ENCODE measurements at places on chromosomes 5 and 9.

- DNase-seq, result no peak
Observed at GRCh38 chr9:68819065-68819464, 114.0 kb downstream of the PIP5K1B start.

DNA sequence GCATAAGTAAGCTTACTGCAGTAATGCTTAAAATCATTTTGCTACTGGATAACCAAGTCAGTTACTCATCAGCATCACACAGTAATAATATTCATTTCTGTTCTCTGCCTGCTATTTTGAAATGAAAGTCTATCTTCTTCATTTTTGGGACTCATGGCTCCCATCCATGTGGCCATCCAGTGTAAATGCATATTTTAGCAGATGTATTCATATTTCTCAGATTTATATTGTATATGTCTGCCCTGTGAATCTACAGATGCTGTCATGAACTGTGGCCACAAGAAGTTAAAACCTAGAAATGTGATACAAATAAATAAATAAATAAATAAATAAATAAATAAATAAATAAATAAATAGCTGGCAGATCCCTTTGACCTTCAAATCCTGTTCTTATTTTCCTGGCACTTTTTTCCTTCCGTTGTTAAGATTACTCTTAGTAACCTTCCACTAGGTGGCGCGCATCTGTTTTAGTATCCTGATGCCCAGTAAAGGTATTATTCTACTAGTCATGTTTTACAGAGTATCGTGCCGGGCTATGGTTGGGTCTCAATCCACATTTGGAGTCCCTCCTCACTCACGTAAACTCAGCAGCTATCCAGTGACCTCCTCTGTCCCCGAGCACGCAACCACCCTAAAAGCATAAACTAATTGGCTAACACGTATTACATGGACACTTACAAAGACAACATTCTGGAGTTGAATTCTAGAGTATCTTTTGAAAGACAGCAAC, 79.2 kb upstream of the IL7R start:
- no peak for DNase-seq

- no peak for DNase-seq
Observed at GRCh38 chr5:1952444-1953099, 69.8 kb upstream of the IRX4 start.

- no peak for DNase-seq
Observed at GRCh38 chr5:56183506-56183905, 49.6 kb downstream of the ANKRD55 start.

DNA sequence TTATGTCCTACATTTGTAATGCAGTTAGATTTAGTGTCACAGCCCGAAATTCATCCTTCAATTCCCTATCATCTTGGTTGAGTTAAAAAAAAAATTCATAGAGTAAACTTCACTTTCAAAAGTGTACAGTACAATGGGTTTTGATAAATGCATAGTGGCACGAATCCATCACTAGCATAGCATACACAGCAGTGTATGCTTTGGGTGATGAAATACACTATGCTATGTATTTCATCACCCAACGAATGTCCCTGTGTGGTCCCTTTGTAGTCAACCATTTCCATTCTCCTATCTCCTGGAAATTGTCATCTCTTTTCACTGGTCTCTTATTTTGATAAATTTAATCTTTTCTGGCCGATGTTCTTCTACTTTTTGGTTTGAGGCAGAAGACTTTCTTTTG, 129.4 kb upstream of the BASP1 start:
- DNase-seq, result no peak

DNA sequence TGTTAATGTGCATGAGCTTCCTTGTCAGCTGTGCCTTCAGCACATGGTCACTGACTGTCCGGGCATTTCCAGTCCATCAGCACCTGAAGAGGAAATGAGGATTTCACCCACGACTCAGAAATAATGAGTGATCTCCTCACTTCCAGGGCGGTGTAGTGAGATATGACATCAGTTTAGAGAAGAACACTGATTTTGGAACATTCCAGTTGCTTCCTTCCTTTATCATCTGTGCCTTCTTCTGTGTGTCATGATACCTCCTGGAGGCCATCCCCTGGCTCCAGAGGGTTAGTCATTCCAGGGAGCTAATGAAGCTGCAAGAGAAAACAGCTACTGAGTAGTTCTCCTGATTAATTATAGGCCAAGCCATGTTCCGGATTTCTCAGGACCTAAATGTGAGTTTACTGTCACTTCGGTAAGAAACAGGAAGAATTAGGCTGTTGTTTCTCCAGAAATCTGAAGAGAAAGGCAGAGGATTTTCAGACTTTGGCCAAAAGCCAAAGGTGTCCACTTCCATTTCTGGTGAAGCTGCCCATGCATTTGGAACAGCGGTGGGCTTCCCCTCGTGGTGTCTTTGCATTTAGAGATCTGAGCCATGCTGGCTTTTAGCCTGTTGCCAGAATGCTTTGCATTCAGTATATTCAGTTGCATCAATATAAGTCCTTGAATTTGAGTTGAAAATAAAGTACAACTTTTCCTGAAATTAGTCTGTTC, 161.3 kb upstream of the OTULINL start:
- DNase-seq, result no peak

GRCh38 chr5:77423022-77423750, 68.9 kb downstream of the WDR41 start:
- DNase-seq, result no peak

DNA sequence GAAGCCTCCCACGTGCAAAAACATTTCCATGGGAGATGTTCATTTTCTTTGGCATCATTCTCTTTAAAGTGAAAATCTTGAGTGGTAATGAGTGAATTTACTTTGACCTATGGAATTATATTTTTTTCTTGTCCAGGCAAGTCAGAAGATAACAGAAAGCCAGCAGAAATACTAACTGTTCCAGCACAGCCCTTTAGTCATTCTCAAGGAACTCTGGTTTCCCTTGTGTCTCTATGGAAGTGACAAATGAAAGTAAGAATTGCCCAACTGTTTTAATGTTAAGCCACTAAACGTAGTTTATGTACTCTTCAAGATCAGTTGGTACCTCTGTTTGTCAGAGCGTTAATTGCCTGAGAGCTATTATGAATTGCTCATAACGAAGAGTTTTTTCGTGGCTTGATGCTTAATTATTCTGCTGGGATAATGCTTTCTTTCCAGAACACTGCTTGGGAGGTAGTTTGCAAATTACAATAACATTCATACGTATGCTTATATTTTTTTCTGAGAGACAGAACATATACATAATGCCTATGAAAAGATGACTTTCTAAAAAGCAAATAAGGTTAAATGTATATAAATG, 84.5 kb upstream of the CER1 start:
- DNase-seq, result no peak

GRCh38 chr5:122291000-122291901, 20.8 kb upstream of the SNCAIP start:
- DNase-seq, result no peak

- DNase-seq, result no peak
Observed at GRCh38 chr9:91148306-91148705, 213.4 kb downstream of the AUH start.

- DNase-seq, result no peak
Observed at GRCh38 chr9:106286249-106286648, 576.7 kb upstream of the ZNF462 start.

DNA sequence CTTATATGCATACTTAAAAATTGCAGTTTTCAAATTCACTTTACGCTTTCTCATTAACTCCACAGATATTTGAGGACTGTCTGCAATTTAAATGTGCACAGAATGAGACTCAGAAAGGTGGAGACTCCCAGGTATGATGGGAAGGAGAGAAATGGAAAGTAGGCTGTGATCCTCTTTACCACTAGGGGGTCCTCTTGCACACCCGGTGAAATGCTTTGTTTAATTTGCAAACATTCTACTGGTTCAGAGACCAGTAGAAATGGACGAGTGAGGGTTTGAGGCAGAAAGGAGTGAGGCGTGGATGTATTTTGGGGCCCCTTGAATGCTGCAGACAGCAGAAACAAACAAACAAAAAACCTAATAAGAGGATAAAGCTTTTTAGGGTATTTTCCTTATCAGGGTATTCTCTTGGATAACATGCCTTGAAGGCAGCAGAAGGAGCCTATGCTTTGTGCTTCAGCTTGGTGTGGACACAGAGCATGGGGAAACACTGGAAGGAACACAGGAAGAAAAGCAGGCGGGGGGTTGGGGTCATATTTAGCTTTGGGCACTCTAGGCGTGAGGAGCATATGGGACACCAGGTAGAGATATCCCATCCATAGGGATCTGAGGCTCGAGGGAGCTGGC, 410.1 kb downstream of the DMRT2 start:
- DNase-seq, result no peak

DNA sequence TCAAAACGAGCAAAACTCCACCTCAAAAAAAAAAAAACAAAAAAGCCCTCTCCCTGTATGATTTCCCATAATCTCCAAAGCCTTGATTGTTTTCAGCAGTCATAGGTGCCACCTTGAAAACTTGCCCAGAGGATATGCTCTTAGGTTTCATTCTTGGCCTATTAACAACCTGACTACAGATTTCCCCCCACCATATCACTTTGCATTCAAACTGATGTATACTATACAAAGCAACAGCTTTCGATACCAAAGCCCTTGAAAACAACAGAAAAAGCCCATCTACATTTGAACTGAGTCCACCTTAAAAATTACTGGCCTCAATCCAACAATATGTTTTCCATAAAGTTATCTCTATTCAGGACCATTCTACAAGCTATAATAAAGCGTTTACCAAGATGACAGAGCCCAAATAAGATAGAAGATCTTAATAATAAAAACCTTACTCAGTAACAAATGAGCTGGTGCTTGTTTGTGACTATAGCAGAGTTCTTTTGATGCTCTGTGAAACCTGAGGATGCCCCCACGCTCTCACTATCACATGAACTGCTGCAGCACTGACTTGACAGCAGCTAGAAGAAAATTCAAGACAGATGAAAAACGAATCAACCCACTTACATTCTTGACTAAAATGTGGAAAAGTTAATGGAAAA, 44.4 kb downstream of the FNBP1 start:
- DNase-seq, result no peak

DNA sequence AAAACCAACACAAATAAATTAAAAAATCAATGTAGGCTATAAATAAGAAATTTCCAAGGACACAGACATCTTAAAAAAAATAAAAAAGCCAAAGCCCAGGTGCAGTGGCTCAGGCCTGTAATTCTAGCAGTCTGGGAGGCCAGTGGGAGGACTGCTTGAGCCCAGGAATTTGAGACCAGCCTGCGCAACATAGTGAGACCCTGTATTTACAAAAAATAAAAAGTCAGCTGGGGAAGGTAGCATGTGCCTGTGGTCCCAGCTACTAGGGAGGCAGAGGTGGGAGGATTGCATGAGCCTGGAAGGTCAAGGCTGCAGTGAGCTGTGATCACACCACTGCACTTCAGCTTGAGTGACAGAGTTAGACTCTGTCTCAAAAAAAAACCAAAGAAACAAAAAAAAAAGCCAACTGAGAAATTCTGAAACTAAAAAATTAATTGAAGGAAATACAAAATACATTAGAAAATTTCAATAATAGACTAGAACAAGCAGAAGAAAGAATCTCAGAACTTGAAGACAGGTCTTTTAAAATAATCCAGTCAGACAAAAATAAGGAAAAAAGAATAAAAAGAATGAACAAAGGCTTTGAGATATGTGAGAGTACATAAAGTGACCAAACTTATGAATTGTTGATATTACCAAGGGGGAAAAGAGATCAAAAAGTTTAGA, 149.5 kb upstream of the PANK3 start:
- DNase-seq, result no peak

DNA sequence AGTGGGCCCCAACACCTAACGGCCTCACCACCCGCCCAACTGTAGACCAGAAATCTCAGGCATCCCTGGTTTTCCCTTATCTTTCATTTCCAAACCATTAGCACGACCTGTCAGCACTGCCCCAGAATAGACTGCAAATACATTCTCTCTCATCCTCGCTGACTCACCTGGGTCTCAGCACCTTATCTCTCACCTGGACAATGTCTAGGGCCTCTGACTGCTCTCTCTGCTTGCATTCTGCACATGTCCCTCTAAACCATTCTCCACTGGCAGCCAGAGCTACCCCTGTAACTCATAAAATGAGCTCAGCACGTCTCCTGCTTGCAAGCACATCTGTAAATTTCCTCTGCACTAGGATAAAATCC, 12.7 kb downstream of the CKMT2 start:
- no peak for DNase-seq

DNA sequence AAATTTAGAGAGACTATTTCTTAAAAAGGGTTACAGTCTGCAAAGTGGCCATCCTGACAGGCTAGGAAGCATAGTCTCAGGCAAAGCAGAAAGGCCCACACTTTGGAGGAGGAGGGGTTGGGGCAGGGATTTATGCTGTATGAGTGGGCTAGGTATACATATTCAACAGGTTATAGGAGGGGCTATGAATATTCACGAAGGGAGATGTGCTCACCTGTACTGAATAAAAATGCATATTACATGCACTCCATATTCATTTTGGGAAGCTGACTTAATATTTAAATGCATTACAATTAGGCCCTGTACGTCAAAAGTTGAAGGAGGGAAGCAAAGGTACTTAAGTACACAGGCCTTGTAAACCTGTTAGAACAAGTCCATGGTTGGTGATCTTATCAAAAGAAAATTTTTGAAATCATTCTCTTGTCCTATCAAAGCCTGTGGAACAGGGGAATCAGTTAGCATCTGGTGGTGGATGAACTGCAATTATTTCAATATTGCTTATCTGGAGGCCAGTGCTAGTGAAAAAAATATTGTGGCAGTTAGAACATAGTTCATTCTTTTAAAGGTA, 1.6 kb downstream of the CENPP start:
- DNase-seq, result no peak

- DNase-seq, result no peak
Observed at GRCh38 chr9:8718121-8718725, 918.6 kb upstream of the DMAC1 start.

DNA sequence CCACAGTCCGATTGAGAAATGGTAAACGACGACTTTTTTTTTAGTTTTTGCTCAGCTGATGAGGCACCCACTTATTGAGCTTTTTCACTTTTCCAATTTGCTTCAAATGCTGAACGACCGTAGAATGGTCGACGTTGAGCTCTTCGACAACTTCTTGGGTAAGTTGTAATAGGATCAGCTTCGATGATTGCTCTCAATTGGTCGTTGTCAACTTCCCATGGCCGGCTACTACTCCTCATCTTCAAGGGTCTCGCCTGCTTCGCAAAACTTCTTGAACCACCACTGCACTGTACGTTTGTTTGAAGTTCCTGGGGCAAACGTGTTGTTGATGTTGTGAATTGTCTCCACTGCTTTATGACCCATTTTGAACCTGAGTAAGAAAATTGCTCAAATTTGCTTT, 35.7 kb downstream of the NSD1 start:
- DNase-seq, result no peak

DNA sequence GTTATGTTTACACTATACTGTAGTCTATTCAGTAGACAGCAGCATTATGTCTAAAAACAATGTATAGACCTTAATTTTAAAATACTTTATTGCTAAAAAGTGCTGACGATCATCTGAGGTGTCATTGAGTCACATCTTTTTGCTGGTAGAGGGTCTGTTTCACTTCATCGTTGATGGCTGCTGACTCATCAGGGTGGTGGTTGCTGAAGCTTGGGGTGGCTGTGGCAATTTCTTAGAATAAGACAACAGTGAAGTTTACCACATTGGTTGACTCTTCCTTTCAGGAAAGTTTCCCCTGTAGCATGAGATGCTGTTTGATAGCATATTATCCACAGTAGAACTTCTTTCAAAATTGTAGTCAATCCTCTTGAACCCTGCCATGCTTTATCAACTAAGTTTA, 150.3 kb downstream of the FBXL7 start:
- DNase-seq, result no peak
